ENCODE measurements at places on chromosomes 5 and 9. TPM values are rescaled to one million over a fixed set of nuclear protein-coding genes. Genes with fewer than 3 reads are reported as not detected.
A peak's percentile ranks its signal among the peaks of the same experiment; 100 is the strongest.

- peaks cover 12% of the 10 kb centered on the region for H3K4me1 ChIP-seq
- no peaks in the 10 kb centered on the region for H3K36me3 ChIP-seq
- H3K4me3 ChIP-seq = no peak overlapping the region
- DNase-seq = no peak
- H3K27me3 ChIP-seq = no peaks in the 10 kb centered on the region
Observed at GRCh38 chr5:133904641-133905040, 63.8 kb downstream of the C5orf15 start.

- H3K27me3 ChIP-seq = no peaks in the 10 kb centered on the region
- no peaks in the 10 kb centered on the region for H3K36me3 ChIP-seq
- H3K4me3 ChIP-seq = no peak overlapping the region
- no peak for DNase-seq
- H3K27ac ChIP-seq = no peak overlapping the region
- no peaks in the 10 kb centered on the region for H3K4me1 ChIP-seq
Observed at GRCh38 chr9:91534374-91534773, 110.7 kb upstream of the NFIL3 start.

DNA sequence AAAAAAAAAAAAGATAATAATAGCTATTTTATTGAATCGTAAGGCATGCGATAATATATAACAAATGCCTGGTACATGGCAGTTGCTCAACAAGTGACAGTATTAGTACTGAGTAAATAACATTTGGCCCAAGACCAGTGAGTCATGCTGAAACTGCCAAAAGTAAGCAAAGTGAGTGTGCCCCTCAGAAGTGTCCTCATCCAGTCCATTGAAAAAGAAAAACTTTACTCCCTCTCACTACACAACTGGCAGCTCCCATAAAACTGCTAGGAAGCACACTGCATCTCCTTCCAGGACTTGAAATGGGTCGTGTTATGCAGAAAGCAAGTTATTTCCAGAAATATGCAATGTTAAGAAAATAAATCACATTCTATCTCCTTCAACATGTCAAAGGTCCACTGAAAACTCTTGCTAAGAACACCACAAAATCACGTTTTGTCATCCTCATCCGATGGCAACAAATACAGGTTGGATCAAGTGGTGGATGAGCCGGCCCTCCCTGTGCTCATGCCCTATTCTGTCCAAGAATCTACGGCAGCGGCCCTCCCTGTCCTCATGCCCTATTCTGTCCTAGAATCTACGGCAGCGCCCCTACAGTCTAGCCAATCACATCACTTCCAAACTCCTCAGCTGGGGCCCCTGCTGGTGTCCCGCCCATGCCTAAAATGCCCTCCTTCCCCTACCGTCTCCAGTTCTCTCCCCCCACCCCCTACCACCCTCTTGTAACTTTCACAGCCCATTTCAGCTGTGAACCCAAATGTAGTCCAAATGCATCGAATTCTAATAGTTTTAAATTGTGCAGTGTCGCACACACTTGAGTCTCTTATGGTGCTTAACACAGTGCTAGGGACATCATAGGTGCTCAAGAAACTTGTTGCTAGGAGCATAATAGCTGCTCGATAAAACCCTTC lies 12.5 kb downstream of the PTCH1 start:
- no peaks in the 10 kb centered on the region for H3K27me3 ChIP-seq
- H3K4me3 ChIP-seq = no peak overlapping the region
- peaks cover 21% of the 10 kb centered on the region for H3K4me1 ChIP-seq
- DNase-seq = peak; percentile 46
- no peaks in the 10 kb centered on the region for H3K36me3 ChIP-seq

DNA sequence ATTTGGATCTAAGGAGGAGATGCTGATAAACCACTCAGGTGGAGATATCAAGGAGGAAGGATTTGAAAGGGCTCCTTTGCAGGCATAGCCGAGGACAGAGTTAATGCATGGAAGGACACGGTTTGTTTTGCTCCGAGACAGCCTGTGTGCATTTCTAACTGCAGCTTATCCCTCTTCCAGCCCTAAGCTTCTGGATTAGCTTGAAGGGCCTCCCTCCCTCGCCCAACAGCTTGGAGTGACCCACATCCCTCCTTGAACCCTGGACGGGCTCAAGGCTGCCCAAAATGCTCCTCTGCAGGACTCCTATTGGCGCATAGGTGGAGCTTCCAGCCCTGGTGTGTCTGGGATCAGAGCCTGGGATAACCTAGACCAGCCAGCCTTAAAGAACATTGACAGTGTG lies 66.7 kb downstream of the PPARGC1B start:
- no peak overlapping the region for H3K4me3 ChIP-seq
- no peak for DNase-seq
- no peaks in the 10 kb centered on the region for H3K27me3 ChIP-seq
- peaks cover 49% of the 10 kb centered on the region for H3K4me1 ChIP-seq
- no peak overlapping the region for H3K27ac ChIP-seq

The COL15A1 gene
- 1.3 TPM for polyA plus RNA-seq

The HMCN2 gene
- polyA plus RNA-seq = 0.27 TPM
